Cerebellum (tissue), 4 donors: ENCODE measurements at places on chromosomes 2 and 18.

GRCh38 chr2:10223471-10223870 lies 79.2 kb upstream of the HPCAL1 start:
- no peak for DNase-seq

GRCh38 chr2:236221798-236222197 lies 42.4 kb downstream of the ASB18 start:
- no peak for DNase-seq

DNA sequence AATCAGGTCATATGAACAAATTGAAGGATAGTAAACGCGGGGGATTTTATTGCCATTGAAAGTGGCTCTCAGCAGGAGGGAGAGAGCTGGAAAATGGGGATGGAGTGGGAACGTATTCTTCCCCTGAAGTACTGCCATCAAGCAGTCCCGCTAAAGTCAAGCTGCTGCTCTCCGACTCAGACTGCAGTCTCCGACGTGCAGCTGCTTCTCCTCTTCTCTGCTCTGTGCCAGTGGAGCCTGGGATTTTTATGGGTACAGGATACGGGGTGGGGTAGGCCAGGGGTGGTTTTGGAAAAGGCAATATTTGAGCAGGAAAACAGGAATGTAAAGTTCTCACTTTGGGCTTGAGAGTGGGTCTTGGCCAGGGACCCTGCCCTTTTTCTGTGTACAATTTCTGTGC lies 33.0 kb downstream of the KCTD18 start:
- DNase-seq: no peak

DNA sequence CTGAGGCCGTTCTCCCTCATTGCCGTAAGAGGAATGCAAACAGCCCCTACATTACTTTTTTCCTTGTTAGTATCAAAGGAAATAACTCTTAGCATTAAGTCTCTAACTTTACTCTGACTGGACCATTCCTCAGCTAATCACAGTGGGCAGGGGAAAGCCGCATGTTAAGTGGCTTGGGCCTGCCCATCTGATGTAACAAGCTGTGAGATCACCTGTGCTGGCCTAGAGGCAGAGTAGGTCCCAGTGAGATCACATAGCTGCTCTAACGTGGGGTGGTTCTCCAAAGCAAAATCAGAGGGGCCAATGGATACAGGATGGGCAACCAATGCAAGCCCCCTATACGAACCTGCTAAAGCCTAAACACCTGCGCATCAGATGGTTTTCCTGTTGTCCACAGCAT lies 5.9 kb upstream of the MOCOS start:
- DNase-seq: no peak

DNA sequence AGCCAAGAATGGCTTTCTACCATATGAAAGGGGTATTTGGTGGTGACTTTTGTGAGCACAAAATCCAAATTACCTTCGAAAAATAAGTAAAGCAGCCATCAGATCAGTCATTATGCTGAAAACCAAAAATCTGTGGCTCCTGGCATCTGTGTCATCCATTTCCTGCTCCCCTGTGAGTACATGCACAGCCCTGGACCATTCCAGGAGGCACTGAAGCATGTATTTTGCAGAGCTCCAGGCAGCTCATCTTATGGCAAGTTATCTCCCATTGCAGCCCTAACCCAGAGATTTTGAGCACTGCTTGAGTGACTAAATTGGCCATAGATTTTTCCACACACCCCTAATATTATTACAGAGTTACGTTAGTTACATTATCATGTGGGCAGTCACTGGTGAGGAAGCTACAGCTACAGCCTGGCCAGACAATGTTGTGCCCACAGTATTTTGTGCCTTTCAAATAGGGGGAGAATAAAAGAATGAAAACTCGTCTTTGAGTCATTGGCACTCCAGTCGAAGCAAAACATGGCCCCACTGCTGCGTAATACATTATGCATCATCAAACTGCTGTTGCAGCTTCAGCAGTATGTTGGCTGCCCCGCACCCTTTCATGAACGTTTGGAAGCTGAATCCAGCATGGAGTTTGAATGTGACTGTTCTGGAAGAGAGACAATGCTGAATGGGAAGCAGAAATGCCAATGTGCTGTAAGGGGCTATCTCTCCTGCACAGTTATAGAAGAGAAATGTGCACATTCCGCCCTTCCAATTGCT lies 702.2 kb downstream of the RNF144A start:
- DNase-seq: no peak

GRCh38 chr2:35168351-35168750 lies 1187.2 kb upstream of the CRIM1 start:
- DNase-seq: no peak

DNA sequence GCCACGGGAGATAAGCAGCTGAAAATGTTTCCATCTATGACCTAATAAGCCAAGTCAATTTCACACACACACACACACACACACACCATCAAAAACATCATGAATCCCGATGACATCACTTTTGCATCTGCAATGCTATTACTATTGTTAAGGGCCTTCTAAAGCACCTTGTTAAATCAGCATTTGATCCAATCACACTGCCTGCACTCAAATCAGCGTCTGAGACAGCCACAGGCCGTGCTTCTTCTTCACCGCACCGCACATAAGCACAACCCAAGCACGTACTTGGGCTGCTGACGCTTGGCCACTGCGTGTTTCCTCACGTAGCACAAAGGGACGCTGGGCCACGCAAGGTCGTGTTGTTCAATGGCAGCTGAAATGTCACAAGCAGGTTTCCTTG lies 15.8 kb upstream of the MTCL1 start:
- DNase-seq: no peak

DNA sequence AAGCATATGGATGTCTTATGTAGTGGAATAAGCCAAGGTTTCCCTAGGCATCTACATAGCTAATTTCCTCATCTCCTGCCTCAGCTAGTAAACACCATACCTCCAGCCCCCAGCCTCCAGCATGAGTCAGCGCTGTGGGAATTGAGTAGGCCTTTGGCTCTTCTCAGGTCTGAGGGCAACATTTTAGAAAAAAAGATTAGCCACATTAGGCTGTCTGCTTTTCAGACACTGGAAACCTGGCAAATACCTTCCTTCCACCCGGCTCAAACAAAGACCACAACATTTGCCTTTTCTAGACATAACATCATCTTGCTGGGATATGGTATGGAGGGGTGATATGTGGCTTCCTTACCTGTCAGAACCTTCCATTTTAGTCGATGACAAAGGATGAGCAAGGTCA lies 6.1 kb upstream of the CCDC195 start:
- DNase-seq: no peak

- no peak for DNase-seq
Observed at GRCh38 chr18:10499230-10499629, 26.6 kb upstream of the NAPG start.
